IPS DF 6.9 (cell line): ENCODE measurements at places on chromosomes 2 and 18.

DNA sequence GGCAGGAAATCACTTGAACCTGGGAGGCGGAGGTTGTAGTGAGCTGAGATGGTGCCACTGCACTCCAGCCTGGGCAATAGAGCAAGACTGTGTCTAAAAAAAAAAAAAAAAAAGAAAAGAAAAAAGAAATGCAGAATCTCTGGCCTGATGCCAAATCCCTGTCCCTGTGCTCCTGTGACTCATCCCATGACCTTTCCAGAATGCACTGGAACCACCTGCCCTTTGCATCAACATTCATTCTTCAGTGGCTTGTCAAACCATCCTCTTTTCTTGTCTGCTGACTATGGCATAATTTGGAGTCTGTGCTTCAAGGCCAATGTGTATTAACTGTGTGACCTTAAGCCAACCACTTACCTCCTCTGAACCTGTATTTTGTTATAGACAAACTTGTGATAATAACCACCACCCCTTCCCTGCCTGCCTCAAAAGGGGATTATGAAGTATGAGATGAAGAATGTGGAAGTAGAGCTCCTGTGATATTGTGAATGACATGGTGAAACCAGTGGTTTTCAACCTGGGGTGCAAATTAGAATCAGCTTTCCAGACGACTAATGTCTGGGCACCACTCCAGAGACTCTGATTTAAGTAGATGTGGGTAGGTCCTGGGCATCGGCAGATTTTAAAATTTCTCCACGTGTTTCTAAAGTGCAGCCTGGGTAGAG, 189.3 kb downstream of the CLIP4 start:
- H3K4me1 ChIP-seq: no peaks in the 10 kb centered on the region
- DNase-seq: no peak
- H3K36me3 ChIP-seq: no peaks in the 10 kb centered on the region
- H3K27ac ChIP-seq: no peak overlapping the region
- no peaks in the 10 kb centered on the region for H3K27me3 ChIP-seq

DNA sequence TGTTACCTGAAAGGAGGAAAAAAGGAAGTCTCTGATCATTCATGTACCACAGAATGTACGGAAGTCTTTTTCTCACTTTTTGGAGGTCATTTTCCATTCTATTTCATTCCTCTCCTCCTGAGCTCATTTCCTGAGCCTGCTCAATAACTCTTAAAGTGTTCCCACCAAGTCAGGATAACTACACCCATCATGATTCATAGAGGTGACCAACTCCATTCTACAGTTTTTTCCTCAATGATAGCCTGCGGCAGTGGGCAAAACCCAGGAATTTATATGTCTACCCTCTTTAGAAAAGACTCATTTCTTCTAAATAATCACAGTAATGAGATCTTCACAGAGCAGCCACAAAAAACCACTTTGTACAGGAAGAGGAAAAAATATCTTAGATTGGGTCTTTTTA, 372.5 kb downstream of the RBM43 start:
- H3K4me1 ChIP-seq: no peaks in the 10 kb centered on the region
- DNase-seq: no peak
- H3K27ac ChIP-seq: no peak overlapping the region
- no peaks in the 10 kb centered on the region for H3K36me3 ChIP-seq

GRCh38 chr2:196431957-196432356, 207.6 kb upstream of the CCDC150 start:
- H3K36me3 ChIP-seq: no peaks in the 10 kb centered on the region
- H3K27me3 ChIP-seq: no peaks in the 10 kb centered on the region
- no peaks in the 10 kb centered on the region for H3K4me1 ChIP-seq
- no peak overlapping the region for H3K27ac ChIP-seq
- DNase-seq: peak; percentile 31
- H3K4me3 ChIP-seq: no peak overlapping the region

GRCh38 chr18:67788310-67789164, 272.0 kb upstream of the DSEL start:
- DNase-seq: no peak
- H3K27ac ChIP-seq: no peak overlapping the region
- no peak overlapping the region for H3K4me3 ChIP-seq
- no peaks in the 10 kb centered on the region for H3K36me3 ChIP-seq

DNA sequence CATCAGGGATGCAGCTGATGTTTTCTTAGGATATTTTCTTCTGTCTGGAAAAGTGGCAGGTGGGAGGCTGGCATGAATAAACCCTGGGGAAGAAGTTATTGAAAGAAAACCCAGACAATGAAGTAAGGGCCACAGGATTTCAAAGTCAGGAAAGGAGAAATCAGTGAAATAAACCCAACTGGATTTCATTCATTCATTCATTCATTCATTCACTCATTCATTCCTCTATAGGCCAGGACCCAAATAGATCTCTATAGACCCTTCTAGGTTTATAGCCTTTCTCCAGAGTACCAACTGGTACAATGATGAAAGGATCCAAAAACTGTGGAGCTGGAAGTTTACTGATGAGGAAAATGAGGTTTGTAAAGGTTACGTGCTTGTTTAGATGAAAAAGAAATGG, 67.3 kb upstream of the DNMT3A start:
- no peak for DNase-seq
- H3K36me3 ChIP-seq: no peaks in the 10 kb centered on the region
- H3K4me1 ChIP-seq: no peaks in the 10 kb centered on the region
- H3K27ac ChIP-seq: no peak overlapping the region
- H3K4me3 ChIP-seq: no peak overlapping the region

DNA sequence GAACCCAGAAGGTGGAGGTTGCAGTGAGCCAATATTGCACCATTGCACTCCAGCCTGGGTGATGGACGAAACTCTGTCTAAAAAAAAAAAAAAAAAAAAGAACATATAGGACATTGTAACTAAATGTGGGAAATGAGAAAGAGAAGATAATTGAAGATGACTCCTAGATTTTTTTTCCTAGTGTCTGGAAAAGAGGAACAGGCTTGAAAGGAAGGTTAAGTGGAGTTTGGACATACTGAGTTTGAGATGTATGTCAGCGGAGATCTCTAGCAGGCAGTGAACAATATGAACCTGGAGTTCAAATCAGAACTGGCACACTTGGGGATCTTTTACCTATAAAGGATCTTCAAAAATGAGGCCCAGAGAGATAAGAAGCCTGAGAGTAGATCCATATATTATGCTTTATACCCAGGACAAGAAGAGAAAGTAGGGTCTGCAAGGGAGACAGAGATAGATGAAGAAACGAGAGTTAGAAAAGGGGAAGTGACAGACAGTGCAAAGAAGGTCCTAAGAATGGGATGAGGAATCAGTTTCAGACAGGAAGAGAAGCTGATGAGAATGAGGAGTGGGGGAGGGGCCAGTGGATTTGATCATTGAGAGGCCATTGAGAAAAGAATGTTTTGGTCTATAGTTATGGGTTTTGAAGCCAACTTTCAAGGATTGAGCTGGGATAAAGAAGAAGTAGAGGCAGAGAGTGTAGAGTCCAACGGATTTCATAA, 46.9 kb upstream of the CD28 start:
- H3K27ac ChIP-seq: no peak overlapping the region
- no peak overlapping the region for H3K4me3 ChIP-seq
- no peaks in the 10 kb centered on the region for H3K27me3 ChIP-seq

- H3K27ac ChIP-seq: no peak overlapping the region
- H3K36me3 ChIP-seq: no peaks in the 10 kb centered on the region
- no peak overlapping the region for H3K4me3 ChIP-seq
- H3K27me3 ChIP-seq: no peaks in the 10 kb centered on the region
Measured at GRCh38 chr2:146786396-146786795, 1058.4 kb upstream of the ACVR2A start.

DNA sequence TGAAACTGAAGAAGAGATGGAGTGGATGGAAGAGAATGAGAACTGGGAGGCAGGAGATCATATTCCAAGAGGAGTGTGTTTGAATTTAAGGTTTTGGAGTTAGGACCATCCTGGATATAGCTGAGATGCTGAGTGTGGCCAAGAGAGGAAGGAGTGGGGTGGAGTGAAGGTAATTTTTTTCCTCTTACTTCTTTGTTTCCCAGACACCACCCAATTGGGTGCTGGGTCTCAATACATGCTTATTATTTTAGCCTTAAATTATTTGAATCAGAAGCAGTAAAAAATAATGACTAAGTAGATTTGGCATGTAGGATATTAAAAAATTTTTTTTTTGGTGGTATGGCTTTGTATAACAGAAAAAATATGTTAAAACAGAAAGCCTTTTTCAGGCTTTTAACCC, 39.3 kb downstream of the PMAIP1 start:
- no peaks in the 10 kb centered on the region for H3K27me3 ChIP-seq
- no peaks in the 10 kb centered on the region for H3K36me3 ChIP-seq
- H3K27ac ChIP-seq: no peak overlapping the region
- H3K4me1 ChIP-seq: no peaks in the 10 kb centered on the region
- DNase-seq: no peak

DNA sequence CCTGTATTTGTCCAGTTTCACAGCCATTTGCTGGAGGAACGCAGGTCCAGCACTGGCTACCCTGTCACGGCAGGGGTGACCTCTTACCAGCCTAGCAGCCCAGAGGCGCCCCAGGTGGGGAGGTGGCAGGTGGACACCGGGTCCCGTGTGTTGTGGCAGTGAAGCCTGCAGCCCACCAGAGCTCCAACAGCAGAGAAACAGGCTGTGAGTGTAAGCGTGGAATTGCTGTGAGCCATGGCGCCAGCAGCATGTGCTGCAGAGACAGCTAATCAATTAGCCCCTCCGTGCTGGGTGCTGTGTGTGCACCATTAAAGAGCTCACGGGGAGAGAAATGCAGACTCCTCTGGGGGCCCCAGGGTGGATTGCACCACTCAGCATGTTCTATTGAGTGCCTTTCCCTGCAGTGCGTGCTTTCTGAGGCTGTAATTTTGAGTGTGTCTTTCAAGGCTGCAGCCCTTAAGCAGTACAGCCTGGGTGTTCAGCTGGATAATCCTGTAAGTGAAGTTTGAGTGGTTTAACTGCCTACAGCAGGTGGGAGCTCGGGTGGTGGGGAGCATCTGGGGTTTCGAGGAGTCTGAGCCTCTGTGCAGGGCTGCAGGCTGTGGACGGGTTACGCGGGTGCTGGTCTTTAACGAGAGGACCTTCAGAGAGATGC, 15.9 kb downstream of the RTP5 start:
- no peak overlapping the region for H3K27ac ChIP-seq
- no peaks in the 10 kb centered on the region; the same call in 1 of the 2 replicates for H3K36me3 ChIP-seq
- no peaks in the 10 kb centered on the region for H3K27me3 ChIP-seq
- peaks cover 2% of the 10 kb centered on the region for H3K4me1 ChIP-seq
- no peak overlapping the region for H3K4me3 ChIP-seq

GRCh38 chr18:44742718-44743311, 62.1 kb downstream of the SETBP1 start:
- no peaks in the 10 kb centered on the region for H3K36me3 ChIP-seq
- no peak overlapping the region for H3K4me3 ChIP-seq
- no peak for DNase-seq
- no peak overlapping the region for H3K27ac ChIP-seq
- peaks cover 6% of the 10 kb centered on the region for H3K4me1 ChIP-seq

DNA sequence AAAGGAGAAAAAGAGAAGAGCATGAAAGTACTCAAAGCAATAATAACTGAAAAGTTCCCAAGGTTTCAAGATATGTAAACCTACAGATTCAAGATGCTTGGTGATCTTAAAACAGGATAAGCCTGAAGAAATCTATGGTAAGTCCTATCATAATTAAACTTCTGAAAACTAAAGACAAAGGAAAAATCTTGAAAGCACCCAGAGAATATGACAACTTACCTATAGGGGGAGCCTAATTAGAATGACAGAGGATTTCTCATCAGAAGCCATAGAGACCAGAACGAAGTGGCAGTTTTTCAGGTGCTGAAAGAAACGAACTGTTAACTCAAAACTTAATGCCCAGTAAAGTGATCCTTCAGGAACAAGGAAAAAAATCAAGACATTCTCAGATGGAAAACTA, 59.7 kb downstream of the XDH start:
- no peaks in the 10 kb centered on the region for H3K4me1 ChIP-seq
- H3K4me3 ChIP-seq: no peak overlapping the region
- no peak overlapping the region for H3K27ac ChIP-seq
- DNase-seq: no peak
- no peaks in the 10 kb centered on the region for H3K36me3 ChIP-seq

- H3K27me3 ChIP-seq: no peaks in the 10 kb centered on the region
- no peak overlapping the region for H3K27ac ChIP-seq
Measured at GRCh38 chr2:117931266-117931665, 82.6 kb downstream of the CCDC93 start.

DNA sequence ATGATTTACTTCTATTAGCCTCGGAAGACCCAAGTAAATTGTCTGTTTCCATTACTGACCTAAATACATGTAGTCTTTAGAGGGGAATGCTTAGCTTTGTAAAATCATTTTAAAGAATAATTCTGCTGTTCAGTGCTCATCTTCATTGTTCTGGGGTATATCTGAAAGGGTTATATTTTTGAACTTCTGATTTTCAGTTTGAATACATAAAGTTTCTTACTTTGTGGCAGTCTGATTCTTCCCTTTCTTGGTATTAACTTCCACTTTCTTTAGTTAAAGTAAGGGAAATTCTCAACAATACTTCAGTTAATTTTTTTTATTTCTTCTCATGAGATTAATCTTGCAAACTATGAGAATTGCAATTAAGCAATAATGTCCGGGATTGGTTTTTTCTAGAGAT, 148.4 kb downstream of the DOCK10 start:
- DNase-seq: no peak
- H3K27ac ChIP-seq: no peak overlapping the region
- no peak overlapping the region for H3K4me3 ChIP-seq
- no peaks in the 10 kb centered on the region; the same call in 1 of the 2 replicates for H3K27me3 ChIP-seq

- no peaks in the 10 kb centered on the region for H3K27me3 ChIP-seq
- DNase-seq: no peak
- H3K4me1 ChIP-seq: peaks cover 2% of the 10 kb centered on the region
- no peak overlapping the region for H3K4me3 ChIP-seq
Measured at GRCh38 chr2:168929031-168929430, 27.9 kb downstream of the G6PC2 start.

DNA sequence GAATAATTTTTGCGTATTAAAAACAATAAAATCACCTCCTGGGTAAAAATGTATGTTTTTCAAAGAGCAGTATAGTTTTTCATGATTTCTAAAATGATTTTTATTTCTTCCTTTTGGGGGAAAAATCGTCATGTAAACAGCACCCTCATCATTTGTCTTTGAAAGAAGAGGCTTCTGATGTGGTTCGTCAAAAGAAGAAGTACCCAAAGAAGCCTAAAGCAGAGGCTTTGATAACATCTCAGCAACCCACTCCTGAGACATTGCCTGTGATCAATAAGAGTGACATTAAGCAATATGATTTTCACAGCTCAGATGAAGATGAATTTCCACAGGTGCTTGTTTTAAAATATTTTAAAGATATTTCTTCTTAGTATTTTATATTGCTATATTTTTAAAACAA, 110.2 kb upstream of the KIF5C start:
- H3K4me1 ChIP-seq: no peaks in the 10 kb centered on the region
- DNase-seq: no peak
- H3K36me3 ChIP-seq: no peaks in the 10 kb centered on the region
- H3K4me3 ChIP-seq: no peak overlapping the region
- no peaks in the 10 kb centered on the region for H3K27me3 ChIP-seq

GRCh38 chr2:84856787-84857186, 24.1 kb downstream of the TRABD2A start:
- DNase-seq: no peak
- no peak overlapping the region for H3K4me3 ChIP-seq
- H3K27me3 ChIP-seq: peaks cover 12% of the 10 kb centered on the region; the same call in 1 of the 2 replicates
- H3K4me1 ChIP-seq: peaks cover 5% of the 10 kb centered on the region
- H3K27ac ChIP-seq: no peak overlapping the region

- no peaks in the 10 kb centered on the region for H3K27me3 ChIP-seq
- H3K4me1 ChIP-seq: peaks cover 1% of the 10 kb centered on the region; the same call in 1 of the 2 replicates
- peaks cover 10% of the 10 kb centered on the region; the same call in 1 of the 2 replicates for H3K36me3 ChIP-seq
- peak overlapping the region; percentile 66 for H3K27ac ChIP-seq
- H3K4me3 ChIP-seq: no peak overlapping the region
- no peak for DNase-seq
Measured at GRCh38 chr2:33607905-33608304, 8.8 kb upstream of the FAM98A start.

GRCh38 chr2:29224693-29225551, 109.7 kb downstream of the CLIP4 start:
- no peak overlapping the region for H3K4me3 ChIP-seq
- H3K27me3 ChIP-seq: no peaks in the 10 kb centered on the region
- no peak for DNase-seq
- no peaks in the 10 kb centered on the region for H3K36me3 ChIP-seq
- no peak overlapping the region for H3K27ac ChIP-seq
